Stimulated activated CD4-positive, alpha-beta T cell treated with anti-CD3 and anti-CD28 coated beads, TNF-alpha, amount 100 ng/mL, for 48 hours (primary cell): ENCODE measurements at places on chromosomes 1 and 21.

DNA sequence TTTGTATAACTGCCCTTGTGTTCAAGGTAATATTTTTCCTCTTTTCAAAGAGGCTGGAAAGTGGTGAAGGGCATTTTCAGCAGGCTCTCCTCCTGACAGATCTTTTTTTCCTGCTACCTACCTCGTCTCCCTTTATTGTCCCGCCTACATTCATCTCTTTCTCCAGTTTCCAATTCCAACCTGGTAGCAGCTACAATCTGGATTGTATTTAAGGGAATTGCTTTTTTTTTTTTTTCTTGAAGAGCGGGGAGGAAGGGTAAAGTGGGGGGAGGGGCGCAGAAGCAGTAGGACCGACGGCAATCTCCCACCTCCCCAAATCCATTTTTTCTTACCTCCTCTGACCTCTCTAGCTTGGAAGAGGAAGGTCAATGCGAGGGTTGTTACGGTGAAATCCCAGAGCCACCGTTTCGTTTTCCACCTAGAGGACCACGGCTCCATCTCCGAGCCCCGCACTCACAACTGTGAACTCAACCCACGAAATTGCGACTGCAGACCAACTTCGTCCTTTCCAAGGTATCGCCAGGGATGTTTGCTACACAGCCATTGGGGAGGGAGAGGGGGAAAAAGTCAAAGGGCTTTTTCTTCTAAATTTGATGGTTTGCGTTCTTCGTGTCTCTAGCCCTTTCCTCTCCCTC lies 464 bp downstream of the COL11A1 start:
- no peak for DNase-seq

- no peak for DNase-seq
These were observed 14.0 kb downstream of the AGRN start for GRCh38 chr1:1033731-1034438.

DNA sequence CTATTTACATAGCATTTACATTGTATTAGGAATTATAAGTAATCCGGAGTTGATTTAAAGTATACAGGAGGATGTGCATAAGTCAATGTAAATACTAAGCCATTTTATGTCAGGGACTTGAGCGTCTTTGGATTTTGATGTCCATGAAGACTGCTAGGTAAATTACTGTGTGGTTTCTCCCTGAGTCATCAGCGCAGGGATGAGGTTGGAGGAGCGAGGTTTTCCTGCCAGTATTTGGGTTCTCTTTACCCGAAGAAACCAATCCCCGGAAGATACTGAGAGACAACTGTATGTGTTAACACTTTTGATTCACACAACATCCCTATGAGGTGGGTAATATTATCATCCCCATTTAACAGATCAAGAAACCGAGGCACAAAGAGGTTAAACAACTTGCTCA lies 29.3 kb downstream of the BATF3 start:
- DNase-seq, result no peak

DNA sequence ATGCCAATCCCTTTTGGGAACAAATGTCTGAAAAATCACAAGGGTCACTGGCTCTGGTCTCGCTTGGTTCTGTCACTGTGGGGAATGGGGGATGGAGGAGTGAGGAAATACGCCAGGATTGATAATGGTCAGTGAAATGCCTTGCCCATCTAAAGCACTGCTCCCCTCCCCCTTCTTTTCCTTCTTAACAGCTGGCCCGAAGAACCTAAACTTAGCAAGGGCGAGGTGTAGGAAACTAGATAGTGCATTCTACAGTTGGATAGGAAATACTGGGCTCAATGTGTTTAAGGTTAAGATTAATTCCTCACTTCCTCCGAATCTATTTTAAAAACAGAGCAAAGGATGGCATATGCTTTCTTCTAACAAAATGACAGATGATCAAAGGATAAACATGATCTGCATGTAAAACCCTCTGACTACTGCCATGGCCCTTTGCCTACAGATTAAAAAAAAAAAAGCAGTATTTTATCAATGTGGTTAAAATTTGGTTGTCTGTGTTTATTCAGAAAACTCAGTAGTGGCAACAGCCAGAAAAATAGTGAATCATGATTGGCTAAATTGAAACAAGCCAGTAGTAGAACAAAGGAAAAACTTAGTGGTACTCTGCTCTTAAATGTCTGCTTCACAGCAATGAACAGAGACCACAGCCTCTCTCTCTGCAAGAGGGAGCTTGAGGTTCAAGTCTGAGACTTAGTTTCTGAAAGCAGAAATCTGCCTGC lies 86.1 kb upstream of the VAV3 start:
- DNase-seq, result no peak

- peak; percentile 30 for DNase-seq
These were observed 30.9 kb downstream of the WNT3A start for GRCh38 chr1:228037401-228038386.
